ENCODE measurements at places on chromosomes 5 and 9. TPM values are rescaled to one million over a fixed set of nuclear protein-coding genes. Genes with fewer than 3 reads are reported as not detected.
A peak's percentile ranks its signal among the peaks of the same experiment; 100 is the strongest.

The SKP1 gene
- 201 TPM for total RNA-seq

The NCS1 gene
- total RNA-seq: 18.7 TPM

The LVRN gene
- total RNA-seq: 0.07 TPM

The SEMA4D gene
- total RNA-seq: 182 TPM

The AQP3 gene
- 17.8 TPM for total RNA-seq

The SAXO1 gene
- not detected for total RNA-seq

The ARID3C gene
- total RNA-seq: 0.16 TPM

- peaks cover 7% of the 10 kb centered on the region for H3K4me1 ChIP-seq
- peaks cover 6% of the 10 kb centered on the region for H3K36me3 ChIP-seq
- no peak overlapping the region for H3K27ac ChIP-seq
- H3K4me3 ChIP-seq: no peak overlapping the region
- no peak for DNase-seq
Observed at GRCh38 chr5:177507596-177508220, 1.9 kb downstream of the DOK3 start.

- no peak overlapping the region for H3K4me3 ChIP-seq
- no peak for DNase-seq
- H3K27me3 ChIP-seq: peaks cover 12% of the 10 kb centered on the region
- no peaks in the 10 kb centered on the region for H3K36me3 ChIP-seq
- H3K27ac ChIP-seq: no peak overlapping the region
Observed at GRCh38 chr5:66793049-66793448, 196.9 kb downstream of the MAST4 start.

DNA sequence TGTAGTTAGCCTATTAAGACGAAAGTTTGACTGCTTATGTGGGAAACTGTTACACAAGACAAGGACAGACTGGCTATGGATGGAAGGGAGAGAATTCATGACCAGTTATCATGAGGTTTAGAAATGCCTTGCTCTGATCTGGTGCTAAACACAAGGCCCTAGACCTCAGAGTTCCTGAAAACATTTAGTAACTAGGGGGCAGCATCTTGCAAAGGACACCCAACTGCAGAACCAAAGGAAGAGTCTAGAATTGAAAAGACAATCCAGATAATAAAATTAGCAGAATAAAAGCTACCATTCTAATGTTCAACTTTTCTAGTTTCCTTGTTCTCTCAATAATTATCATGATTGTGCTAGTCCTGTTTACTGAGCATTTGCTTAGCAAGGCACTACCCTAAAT is 130.5 kb upstream of the GPR151 start:
- H3K27ac ChIP-seq: no peak overlapping the region
- DNase-seq: no peak
- no peak overlapping the region for H3K4me3 ChIP-seq
- H3K4me1 ChIP-seq: no peaks in the 10 kb centered on the region

DNA sequence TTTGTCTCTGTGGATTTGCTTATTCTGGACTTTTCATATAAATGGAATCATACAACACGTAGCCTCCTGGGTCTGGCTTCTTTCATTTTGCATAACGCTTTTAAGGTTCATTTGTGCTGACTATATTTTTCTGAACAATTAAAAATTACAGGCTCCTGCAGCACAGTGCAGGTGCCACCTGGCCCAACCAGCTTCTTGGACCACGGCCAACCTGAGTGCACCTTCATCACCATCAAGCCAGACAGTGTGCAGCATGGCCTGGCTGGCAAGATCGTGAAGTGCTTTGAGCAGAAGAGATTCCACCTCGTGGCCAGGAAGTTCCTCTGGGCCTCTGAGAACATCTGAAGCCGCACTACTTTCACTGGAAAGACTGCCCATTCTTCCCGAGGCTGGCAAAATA is 53.5 kb upstream of the COL15A1 start:
- H3K4me3 ChIP-seq: no peak overlapping the region
- no peak overlapping the region for H3K27ac ChIP-seq
- H3K27me3 ChIP-seq: peaks cover 31% of the 10 kb centered on the region
- DNase-seq: no peak

DNA sequence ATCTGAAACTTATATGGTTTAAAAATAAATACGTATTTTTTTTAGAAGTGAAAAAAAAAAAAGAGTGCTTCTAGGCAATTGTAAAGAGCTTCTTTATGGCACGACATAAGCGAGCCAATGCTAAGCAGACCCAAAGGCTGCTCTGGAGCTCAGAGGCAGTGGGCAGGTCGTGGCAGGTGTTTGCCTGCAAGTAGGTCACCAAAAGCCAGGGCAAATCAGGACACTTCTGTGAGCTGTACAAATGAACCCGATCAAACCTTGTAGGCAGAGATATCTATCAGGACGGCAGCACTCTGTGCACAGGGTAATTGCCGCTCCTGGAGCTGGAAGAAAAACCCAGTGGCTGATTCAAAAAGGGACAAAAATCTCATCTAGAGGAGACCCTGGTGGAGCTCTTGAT is 75.9 kb downstream of the IRX2 start:
- no peak for DNase-seq
- no peaks in the 10 kb centered on the region for H3K36me3 ChIP-seq
- H3K4me1 ChIP-seq: no peaks in the 10 kb centered on the region
- no peak overlapping the region for H3K4me3 ChIP-seq
- no peak overlapping the region for H3K27ac ChIP-seq
- H3K27me3 ChIP-seq: no peaks in the 10 kb centered on the region

GRCh38 chr5:161078793-161079192 is 226.8 kb upstream of the ATP10B start:
- no peak overlapping the region for H3K27ac ChIP-seq
- no peak for DNase-seq
- H3K4me1 ChIP-seq: no peaks in the 10 kb centered on the region
- H3K4me3 ChIP-seq: no peak overlapping the region
- no peaks in the 10 kb centered on the region for H3K36me3 ChIP-seq

DNA sequence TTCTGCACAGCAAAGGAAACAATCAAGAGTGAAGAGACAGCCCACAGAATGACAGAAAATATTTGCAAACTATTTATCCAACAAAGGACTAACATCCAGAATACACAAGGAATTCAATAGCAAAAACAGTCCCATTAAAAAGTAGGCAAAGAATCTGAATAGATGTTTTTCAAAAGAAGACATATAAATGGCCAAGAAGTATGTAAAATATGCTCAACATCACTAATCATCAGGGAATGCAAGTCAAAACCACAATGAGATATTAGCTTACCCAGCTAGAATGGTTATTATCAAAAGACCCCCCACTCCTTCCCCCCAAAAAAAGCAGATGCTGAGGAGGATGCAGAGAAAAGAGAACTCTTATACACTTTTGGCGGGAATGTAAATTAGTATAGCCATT is 13.4 kb upstream of the OR13C8 start:
- H3K27me3 ChIP-seq: no peaks in the 10 kb centered on the region
- H3K4me3 ChIP-seq: no peak overlapping the region
- H3K36me3 ChIP-seq: no peaks in the 10 kb centered on the region
- no peak for DNase-seq
- no peak overlapping the region for H3K27ac ChIP-seq
- no peaks in the 10 kb centered on the region for H3K4me1 ChIP-seq

DNA sequence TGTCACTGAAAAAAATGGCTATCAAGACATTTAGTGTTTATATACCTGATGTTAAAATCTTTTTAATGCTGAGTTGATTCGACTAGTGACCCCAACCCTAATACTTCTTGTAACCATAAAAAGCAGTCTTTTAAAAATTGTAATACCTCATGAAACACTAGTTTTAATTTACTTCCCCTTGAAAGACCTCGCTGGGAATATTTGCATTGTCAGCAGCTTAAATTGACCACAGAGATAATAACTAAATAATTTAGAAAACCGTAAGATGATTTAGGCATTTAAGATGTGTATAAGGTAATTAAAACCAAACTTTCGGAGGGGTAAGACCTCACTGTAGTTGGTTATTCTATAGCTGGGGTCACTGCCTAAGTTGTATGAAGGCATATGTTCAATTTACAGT is 89.8 kb downstream of the FGF10 start:
- no peaks in the 10 kb centered on the region for H3K4me1 ChIP-seq
- H3K4me3 ChIP-seq: no peak overlapping the region
- no peak for DNase-seq
- H3K36me3 ChIP-seq: no peaks in the 10 kb centered on the region
- H3K27me3 ChIP-seq: no peaks in the 10 kb centered on the region

GRCh38 chr5:40383749-40384651 is 295.7 kb upstream of the PTGER4 start:
- H3K4me3 ChIP-seq: peak overlapping the region; percentile 73
- DNase-seq: peak; percentile 40
- H3K27ac ChIP-seq: peak overlapping the region; percentile 87
- H3K4me1 ChIP-seq: peaks cover 85% of the 10 kb centered on the region

DNA sequence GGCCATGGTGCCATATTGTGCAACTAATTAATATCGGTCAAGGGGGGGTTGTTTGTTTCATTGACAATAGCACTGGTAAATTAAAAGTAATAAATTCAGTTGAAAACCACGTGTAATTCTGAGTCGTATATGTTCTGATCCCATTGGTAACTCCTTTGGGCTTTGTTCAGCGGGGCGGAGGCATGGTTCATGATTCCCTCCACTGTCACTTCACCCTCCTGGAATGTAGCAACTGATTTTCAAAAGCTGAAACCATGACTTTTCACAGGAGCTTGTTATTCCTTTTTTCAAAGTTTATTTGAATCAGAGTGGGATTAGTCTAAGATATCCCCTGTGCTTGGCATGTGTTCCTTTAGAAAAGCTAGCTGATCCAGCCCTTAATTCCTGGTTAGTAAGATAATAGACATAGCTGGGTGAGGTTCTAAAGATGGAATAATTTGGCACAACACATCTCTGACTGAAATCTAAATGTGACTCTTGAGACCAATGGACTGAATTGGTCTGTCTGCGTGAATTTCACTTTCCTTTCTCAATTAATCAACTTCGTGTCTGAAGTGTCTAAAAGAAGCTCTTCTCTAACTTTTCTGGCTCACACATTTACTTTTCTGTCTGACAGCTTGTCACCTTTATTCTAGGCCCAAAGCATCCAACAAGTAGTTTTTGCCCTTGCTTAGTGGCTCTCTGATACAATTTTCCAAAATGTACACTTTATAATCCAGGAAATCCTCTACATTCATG is 185.7 kb upstream of the VCAN start:
- no peaks in the 10 kb centered on the region for H3K36me3 ChIP-seq
- no peak overlapping the region for H3K27ac ChIP-seq
- no peak for DNase-seq

DNA sequence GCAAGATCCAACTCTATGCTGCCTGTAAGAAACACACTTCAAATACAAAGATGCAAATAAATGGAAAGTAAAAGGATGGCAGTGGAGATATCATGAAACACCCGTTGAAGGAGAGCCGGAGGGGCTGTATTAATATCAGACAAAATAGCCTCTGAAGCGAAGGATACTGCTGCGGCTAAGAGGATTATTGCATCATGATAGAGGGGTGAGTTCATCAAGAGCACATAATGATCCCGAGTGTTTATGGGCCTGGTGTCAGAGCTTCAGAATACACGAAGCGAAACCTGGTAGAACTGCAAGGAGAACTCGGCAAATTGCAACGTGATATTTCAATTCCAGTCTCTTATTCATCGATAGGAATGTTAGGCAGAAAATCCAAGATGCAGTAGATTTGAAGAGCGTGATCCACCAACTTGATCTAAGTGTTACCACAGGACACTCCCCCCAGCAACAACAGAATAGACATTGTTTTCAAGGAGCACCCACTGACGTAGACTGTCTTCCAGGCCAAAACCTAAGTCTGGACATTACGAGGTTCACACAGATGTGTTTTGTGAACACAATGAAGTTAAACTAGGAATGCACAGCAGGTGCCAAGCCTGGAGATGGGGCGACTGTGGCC is 27.7 kb upstream of the QSOX2 start:
- no peak overlapping the region for H3K27ac ChIP-seq
- no peaks in the 10 kb centered on the region for H3K36me3 ChIP-seq
- no peak for DNase-seq
- H3K4me3 ChIP-seq: no peak overlapping the region
- no peaks in the 10 kb centered on the region for H3K4me1 ChIP-seq

DNA sequence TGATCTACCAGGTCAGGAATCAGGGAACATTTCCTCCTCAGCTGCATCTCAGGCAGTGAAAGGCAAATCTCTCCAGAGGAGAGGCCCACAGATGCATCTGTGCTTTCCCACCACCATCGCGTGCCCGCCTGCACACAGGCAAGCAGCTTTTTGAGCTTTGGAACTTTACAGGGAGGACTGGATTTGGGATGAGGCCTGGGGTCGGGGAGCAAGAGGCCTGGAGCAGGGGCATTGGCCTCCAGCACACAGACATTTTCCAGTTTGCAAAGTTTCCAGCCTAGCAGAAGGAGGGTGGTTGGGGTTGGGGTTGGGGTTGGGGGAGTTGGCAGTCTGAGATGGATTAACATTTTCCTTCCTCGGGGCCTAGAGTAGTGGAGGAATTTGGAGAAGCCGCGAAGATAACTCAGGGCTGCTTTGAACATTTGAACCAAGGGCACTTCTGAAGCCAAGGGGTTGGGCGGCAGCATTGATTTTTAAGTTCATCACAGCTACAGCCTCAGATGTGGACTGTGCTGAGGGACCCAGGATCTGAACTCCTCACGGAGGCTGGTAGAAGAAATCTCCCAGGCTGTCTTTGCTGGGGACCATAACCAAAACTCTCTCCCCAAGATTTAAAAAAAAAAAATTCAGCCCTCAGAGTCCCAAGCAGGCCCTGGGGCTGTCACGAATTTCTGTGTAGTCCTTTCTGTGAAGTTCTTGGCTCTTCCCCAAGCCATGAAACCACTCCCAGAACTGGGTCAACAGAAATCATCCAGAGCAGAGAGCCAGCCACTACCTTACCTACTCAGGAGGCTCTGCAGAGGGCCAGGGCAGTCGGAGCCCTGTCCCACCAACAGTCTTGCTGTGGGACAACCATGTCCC is 25.6 kb downstream of the C5orf15 start:
- no peak for DNase-seq
- H3K27me3 ChIP-seq: no peaks in the 10 kb centered on the region
- H3K27ac ChIP-seq: no peak overlapping the region
- no peak overlapping the region for H3K4me3 ChIP-seq

DNA sequence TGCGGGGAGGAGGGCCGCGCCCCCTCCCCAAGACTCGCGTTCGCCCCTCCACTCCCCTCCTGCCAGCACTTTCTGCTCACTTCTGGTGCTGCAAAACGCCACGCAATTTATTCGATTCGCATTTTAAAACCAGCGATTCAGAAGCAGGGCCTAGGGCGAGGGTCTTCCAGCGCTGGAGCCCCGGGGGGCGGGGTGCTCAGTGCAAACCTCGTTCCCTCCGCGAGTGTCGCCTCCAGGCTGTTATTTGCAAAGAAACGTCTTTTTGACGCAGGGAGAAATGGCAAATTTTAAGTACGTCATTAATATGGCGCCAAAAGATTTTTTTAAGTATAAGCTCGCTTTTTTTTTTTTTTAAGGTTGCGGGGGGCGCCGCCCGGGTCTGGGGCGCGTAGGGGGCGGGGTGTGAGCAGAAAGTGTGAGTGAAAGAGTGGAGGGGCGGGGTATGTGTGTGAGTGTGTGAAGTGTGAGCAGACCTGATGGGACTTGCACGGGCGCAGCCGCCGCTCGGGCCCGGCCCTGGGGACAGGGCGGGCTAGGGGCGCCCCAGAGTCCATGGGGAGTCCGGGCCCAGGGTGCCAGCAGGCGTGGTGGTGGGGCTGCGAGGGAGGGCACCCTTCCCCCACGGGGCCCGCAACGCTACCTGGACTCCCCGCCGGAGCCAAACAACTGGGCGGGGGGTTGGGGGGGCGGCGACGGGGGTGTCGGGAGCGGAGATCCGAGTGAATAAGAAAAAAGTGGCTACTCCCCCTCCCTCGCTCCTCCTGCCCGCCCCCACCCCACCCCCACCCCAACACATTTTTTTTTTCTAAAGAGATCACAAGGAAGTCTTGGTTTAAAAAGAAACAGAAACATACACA is at the start of gene JADE2:
JADE2 (plus strand) TSS at position 845 of the 857 bp plus-strand sequence. CDS start 10,188 bp downstream, outside the sequence.
- H3K36me3 ChIP-seq: peaks cover 3% of the 10 kb centered on the region
- H3K27me3 ChIP-seq: peaks cover 18% of the 10 kb centered on the region
- peak; percentile 81 for DNase-seq
- peaks cover 38% of the 10 kb centered on the region for H3K4me1 ChIP-seq
- H3K4me3 ChIP-seq: peak within 1 kb of the TSS; percentile 99
- H3K27ac ChIP-seq: peak within 1 kb of the TSS; percentile 90

All from activated T-cell treated with anti-CD3 and anti-CD28 coated beads, Interleukin-2, amount 50 U/mL, for 72 hours (primary cell).